ENCODE measurements at places on chromosomes 12 and 14.
A peak's percentile ranks its signal among the peaks of the same experiment; 100 is the strongest.

DNA sequence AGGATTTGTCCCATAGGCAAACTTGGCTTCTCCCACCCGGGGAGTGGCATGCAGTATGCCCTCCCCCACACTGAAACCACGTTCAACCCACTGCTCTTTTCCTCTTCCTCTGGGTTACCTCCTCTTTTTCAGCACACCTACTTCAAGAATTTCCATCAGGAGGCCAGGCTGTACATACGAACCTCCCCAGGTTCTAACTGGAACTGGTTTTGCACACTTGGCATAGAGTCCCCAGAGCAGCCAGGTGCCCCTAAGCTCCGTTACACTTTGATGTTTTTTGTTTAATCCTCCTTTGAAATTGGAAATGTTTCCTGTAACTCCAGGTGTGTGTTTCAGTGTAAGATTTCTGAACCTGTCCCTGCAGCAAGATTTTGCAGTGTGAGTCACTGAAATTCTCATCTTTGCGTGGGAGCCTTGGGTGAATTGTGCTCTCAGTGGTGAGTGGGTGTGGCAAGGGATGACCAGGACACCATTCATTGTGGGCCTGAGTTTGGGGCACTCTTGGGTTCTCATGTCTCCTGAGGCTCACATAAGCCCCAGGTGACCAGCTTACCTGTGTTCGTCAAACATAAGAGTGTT lies 18.2 kb downstream of the CD9 start:
- DNase-seq, result peak; percentile 71

- no peak for DNase-seq
Observed at GRCh38 chr12:117439531-117440001, 78.1 kb upstream of the NOS1 start.

GRCh38 chr12:79356216-79356615 lies 334.5 kb downstream of the PAWR start:
- DNase-seq, result no peak

GRCh38 chr12:112046003-112046402 lies 32.8 kb downstream of the ERP29 start:
- no peak for DNase-seq

DNA sequence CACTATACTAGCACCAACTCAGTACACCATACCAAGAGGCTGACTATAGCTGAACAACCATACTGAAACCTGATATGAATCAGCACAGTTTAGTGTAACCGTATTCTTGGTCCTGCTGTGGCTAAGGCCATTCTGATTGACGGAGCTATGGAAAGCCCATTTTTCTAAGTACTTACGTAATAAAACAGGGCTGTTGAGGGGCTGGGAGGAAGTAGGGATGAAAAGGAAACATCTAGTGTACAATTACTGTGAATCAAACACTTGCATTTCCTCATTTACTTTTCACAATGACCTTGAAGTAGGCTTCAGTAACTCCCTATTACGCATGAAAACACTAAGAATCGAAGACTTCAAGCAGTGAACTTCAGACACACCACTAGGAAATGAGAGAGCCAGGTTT lies 198.2 kb downstream of the BTG1 start:
- no peak for DNase-seq

DNA sequence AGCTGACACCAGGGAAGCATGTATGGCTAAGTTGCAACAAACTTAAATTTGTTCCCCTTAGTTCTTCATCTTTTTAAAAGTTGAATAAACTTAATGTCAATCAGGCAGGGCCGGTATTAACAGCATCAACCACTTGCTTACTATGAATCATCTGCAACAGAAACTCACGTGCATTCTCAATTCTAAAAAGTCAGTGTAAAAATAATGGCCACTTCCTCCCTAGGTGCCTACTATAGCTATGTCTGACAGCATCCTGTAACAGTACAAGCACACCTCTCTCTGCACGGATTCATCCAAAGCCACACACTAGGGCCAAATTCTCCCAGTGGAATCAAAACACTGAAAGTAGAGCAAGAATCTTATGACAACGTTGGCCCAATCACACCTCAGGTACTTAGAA lies 48.6 kb downstream of the PPP1R36 start:
- DNase-seq, result no peak

GRCh38 chr12:100450735-100451134 lies 22.9 kb upstream of the NR1H4 start:
- DNase-seq, result no peak

- DNase-seq, result no peak
Observed at GRCh38 chr12:22932431-22932830, 307.5 kb downstream of the ETNK1 start.

DNA sequence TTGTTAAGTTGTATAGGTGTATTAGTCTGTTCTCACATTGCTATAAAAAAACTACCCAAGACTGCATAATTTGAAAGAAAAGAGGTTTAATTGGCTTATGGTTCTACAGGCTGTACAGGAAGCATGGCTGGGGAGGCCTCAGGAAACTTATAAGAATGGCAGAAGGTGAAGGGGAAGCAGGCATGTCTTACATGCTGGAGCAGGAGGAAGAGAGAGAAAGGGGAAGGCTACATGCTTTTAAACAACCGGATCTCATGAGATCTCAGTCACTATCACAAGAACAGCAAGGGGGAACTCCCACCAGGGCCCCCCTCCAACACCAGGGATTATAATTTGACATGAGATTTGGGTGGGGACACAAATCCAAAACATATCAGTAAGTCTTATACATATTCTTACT lies 60.5 kb upstream of the OR10AD1 start:
- DNase-seq, result no peak

DNA sequence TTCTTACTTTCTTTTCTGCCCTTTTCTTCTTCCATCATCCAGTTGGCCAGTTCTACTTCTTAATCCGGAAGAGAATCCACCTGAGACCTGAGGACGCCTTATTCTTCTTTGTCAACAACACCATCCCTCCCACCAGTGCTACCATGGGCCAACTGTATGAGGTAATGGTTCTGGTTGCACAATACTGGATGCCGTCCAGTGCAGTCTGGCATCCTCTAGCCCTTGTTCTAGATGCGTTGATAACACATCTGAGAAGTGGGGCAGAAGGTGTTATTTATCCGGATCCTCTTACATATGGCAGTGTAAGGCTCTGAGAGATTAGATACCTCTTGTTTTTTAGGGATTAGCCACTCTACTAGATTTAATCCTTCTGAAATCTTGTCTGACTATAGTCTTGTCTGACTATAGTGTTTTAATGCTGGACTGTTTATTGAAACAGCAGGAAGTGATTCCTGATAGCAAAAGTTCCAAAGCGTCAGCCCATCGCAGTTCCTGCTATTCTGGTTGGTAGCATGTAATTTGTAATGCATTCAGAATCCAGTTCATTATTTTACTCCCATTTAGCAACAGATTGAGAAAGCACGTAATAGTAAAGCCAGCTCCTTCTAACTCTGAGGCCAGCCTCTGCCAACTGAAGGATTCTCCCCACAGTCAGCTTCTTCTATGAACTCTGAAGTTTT lies 7.9 kb downstream of the GABARAPL1 start:
- DNase-seq, result no peak

GRCh38 chr12:131011165-131012079 lies 57.7 kb downstream of the ADGRD1 start:
- DNase-seq, result no peak

DNA sequence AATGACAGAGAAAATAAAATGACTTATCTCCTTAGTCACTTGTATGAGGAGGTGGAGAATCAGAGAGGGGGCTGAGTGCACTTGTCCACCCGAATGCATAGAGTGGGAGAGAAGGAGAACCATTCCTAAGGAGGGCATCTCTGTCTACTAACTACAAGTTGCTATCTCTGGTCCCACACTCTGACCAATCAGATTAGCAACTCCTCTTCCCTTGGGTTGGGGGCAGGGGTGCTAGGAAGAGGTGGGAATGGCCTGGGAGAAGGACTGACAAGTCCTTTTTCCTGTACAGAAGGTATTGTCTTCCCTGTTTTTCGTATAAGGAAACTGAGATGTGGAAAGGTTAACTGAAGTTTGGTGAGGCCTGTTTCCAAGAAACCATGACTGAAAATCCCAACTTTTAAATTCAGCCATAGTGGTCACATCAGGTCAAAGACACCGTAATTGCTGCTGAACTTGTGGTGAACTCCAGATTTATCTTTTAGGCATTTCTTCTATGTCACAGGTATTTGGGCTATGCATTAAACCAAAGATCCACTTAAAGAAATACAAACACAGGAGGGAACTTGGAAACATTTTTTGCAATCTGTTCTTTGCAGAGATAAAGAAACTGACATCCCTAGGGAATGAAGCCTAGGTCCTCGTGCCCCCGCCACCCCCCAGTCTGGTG lies 207.8 kb downstream of the CRADD start:
- no peak for DNase-seq

GRCh38 chr12:77940567-77940966 lies 109.9 kb downstream of the NAV3 start:
- DNase-seq, result peak; percentile 8

- peak; percentile 87 for DNase-seq
Observed at GRCh38 chr12:116559162-116559935, at the start of gene MAP1LC3B2. Gene MAP1LC3B2, plus strand, starts transcription at chr12:116559381. Its CDS starts 16,562 bp downstream, at chr12:116575943.

GRCh38 chr14:20655851-20656250 lies 14.4 kb upstream of the OR6S1 start:
- DNase-seq, result no peak

GRCh38 chr12:127273626-127274025 lies 993.3 kb upstream of the TMEM132C start:
- peak; percentile 83 for DNase-seq
